ENCODE measurements at places on chromosomes 2 and 18.

GRCh38 chr2:223602972-223603371, 811 bp upstream of the SCG2 start:
- DNase-seq: no peak

DNA sequence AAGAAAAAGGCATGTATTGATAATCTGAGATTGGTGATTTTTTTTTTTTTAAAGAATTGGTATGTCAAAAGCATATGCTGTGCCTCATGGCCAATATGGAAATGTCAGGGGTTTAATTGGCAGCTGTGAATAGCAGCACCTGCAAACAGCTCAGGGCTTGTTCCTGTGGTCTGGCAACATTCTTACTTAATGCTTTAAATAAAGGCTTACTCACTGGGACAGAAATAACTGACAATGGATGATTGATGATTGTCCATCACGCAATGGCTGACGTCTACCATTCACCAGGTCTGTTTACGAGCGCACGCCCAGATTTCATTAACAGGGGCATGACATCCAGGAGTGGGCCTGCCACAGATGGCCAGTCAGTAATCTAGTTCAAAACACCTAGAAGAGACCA, 66.7 kb downstream of the ETAA1 start:
- no peak for DNase-seq

- no peak for DNase-seq
These were observed 356.6 kb downstream of the RIT2 start for GRCh38 chr18:42758852-42759251.

DNA sequence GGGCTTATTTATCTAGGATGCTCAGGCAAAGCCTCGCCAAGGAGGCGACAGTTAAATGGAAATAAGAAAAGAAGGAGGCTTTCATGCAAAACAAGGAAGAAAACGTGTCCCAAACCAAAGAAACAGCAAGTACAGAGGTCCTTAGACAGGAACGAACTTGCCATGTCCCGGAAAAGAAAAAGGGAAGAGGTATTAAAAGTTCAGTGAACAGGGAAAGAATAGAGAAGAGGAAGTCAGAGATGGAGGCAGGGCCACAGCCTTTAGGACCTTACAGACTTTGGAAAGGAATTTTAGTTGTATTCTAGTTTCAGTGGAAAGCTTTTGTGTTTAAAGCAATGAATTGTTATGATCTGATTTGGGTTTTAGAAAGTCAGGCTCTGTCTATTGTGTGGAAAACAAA, 22.1 kb downstream of the IKZF2 start:
- DNase-seq: no peak

DNA sequence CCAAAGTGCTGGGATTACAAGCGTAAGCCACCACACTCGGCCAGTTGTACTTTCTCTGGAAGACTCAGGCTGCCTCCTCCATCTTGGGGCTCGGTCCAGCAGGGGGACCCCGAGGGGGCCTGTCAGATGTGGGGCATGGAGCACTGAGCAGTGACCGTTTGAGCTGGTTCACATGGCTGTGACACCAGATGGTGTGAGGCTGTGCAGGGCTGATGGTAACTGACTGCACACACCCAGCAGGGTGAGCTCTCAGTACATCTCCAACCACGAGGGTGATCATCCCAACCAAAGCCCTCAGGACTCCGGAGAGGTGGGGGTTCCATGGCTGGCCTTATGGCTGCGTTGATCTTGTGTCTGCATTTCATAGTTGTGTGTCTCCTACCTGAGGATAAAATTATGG, 63.4 kb downstream of the FAM168B start:
- no peak for DNase-seq

DNA sequence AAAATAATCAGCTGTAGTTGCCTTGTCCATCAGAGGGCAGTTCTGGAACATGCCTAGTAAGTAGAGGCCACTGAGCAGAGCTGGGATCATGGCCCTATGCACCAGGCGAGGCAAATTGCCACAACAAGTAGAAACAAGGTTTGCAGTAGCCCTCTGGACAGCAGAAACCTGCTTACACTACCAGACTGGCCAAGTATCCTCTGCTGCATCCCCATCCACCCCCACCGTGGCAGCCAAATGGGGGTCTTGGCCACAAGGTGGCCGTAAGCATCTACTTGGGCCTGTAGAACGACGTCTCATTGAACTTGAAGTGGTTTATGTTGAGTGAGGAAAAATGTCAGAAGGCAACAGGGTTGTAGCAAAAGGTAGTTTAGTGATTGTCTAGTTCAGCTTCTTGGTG, 241.2 kb downstream of the ALPK2 start:
- DNase-seq: no peak
